ENCODE measurements at places on chromosomes 2 and 18.

- DNase-seq, result no peak
Observed at GRCh38 chr2:98175811-98176210, 88.8 kb downstream of the VWA3B start.

DNA sequence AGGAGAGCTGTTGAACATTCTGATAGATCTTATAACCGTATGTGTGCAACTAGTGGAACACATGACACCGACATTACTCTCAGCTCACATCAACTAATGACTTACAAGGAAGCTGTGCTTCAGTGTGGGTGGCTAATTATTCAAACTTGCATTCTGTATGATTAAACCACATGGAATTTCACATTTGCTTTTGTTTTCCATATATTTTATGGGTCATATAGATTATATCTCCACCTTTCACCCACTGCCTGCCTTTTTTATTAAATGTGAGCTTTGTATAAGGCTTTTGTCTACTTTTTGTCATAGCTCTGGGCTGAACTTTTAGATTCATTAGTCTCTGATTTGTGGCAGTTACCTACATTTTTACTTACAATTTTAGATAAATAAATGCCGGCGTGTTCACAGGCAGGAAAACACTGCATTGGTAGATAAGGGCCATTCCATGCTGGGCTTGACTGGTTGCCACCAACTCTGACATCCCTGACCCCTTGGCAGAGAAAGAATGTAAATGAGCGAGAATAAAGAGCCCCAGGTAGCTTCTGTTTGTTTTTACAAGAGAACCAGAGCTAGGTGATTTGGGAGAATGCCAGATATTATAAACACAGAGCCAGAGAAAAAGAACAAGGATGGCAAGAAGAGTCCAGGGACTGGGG lies 35.7 kb downstream of the LYPD6 start:
- DNase-seq, result no peak

- DNase-seq, result no peak
Observed at GRCh38 chr2:150449856-150450255, 37.6 kb downstream of the RND3 start.

DNA sequence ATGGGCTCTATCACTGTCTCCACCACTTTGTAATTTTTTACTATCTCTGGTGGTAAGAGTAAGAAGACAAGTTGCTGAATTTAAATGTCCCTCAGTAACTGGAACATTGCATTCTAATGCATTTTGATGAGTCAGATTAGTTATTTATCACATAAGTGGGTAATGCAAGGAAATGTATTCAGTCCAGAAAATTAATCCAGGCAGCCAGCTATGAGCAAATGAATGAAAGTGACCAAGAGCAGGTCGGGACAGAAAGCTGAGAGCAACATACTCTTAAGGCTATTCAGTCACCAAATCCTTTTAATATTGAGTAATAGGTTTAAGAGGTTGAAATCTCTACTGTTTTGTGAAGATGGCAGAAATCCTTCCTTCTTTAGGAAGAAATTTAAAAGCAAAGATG lies 265.5 kb upstream of the PARD3B start:
- no peak for DNase-seq

DNA sequence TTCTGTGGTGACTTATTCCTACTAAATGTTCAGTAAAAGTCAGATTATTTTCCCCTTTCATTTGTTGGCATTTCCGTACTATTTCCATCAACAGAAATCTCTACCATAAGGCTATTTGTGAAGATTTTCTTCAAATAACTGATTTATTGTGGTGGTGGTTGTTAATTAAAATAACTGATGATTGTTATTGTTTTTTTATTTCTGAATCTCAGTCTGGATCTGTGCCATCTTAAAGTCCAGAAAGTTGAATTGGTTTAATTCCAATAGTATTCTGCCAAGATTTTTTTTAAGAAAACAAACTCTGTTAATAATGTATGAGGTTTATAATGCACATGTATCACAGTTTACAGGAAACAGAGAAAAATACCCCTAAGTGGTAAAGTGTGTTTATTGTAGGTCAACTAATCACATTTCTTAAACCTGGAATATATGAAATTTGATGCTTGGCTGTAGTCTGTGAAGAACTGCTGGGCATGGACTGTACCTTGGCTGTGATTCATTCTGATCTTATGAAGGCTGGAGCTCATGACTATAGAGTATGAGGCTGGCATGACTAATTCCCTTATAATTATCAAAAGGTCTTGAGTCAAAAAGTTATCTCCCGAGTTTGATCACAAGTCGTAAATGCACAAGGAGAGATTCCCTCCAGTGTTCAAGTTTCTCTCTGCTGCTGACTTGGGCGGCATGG lies 134.2 kb upstream of the RND3 start:
- DNase-seq, result no peak

DNA sequence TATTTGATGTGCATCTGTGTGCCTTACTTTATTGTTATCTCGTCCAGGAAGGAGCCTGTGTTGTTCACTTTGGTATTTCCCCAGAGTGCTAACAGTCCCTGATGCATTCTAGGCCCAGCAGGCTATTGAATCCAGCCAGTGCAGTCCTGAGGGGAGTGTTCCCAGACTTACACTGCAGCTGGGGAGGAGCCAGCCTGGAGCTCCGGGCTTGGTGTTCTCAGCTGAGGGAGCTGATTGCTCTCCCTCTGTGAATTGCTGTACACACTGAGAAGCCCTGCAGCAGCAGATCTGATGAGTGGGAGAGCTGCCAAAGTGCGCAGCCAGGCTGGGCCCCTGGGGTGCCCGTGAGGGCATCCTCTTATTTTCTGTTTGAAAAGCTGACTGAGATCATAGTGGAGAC lies 159.2 kb downstream of the GALNT3 start:
- DNase-seq, result no peak

- DNase-seq, result no peak
Observed at GRCh38 chr2:22604136-22604535, 780.8 kb upstream of the KLHL29 start.
